CD4-positive, alpha-beta T cell treated with Interleukin-15 for 1 hour (primary cell): ENCODE measurements at places on chromosomes 1 and 21.

GRCh38 chr1:110734133-110734680, 59.5 kb upstream of the KCNA3 start:
- no peak for DNase-seq

DNA sequence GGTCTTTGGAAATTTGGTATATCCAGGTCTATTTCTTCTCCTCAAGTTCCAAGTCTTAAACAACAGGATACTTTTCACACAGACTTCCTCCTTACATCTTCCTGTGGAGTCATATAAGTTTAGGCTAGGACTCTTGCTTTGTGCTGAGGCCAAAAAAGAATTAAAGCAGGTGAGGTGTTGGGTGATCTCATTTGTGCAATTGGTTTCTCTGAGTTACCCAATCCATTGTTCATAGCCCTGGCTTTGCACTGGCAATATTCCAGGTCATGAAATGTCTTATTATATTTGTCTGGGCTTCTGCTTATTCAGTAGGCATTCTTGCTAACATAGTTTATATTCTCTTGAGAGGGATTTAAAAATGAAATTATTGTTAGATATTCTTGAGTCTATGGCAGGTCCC, 14.1 kb upstream of the KIAA0040 start:
- no peak for DNase-seq

- DNase-seq = no peak
These were observed 86.6 kb downstream of the PTBP2 start for GRCh38 chr1:96808191-96808590.

GRCh38 chr21:38341546-38342012, 84.8 kb downstream of the KCNJ15 start:
- no peak for DNase-seq

- DNase-seq = no peak
These were observed 336.5 kb downstream of the RPS6KC1 start for GRCh38 chr1:213387380-213388015.

- DNase-seq = no peak
These were observed 31.6 kb upstream of the ACOT11 start for GRCh38 chr1:54516249-54516920.

DNA sequence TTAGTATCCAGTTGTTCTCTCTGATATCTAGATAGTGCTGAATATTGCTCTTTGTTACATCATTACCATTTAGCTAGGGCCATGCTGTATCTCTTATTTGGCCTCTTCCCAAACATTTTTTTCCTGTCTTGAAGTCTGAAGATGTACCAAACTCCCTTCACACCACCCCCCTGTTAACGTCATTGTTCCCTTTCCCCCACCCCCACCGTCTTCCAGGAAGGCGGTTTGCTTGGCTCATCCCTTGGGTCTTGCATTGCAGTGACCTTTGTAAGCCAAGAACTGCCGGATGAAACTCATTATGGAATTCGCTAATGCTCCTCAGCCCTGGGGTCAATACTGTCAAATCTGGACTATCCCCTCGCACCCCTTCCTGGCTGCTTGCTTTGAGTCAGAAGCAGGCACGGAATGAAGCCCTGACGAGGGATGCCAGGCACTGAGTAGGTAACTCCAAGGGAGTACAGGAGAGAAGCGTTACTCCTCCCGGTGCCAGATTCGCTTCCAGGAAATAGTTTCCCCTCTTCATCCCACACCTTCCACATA, 283.1 kb downstream of the TM2D1 start:
- no peak for DNase-seq
